ENCODE measurements at places on chromosomes 4 and X.

DNA sequence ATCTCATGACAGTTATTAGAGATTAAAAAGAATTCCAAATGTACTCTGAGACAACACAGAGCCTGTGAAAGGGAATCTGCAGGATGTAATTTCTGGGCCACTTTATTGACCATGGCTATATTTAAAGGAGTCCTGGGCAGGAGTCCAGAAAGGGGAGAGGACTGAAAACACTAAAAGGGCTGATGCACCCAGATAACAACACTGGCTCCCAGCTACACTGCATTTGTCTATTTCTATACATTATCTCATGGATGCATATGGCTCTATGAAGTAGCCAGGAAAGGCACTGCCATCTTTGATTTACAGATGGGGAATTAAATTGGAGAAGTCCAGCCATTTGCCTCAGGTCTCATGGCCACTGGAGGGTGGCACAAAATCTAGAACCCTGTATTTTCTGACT lies 56.0 kb downstream of the MED28 start:
- DNase-seq, result no peak

- DNase-seq, result no peak
These were observed 6.6 kb downstream of the FBXL5 start for GRCh38 chr4:15648600-15648999.

- no peak for DNase-seq
These were observed 72.7 kb upstream of the PSAPL1 start for GRCh38 chr4:7507381-7507780.

DNA sequence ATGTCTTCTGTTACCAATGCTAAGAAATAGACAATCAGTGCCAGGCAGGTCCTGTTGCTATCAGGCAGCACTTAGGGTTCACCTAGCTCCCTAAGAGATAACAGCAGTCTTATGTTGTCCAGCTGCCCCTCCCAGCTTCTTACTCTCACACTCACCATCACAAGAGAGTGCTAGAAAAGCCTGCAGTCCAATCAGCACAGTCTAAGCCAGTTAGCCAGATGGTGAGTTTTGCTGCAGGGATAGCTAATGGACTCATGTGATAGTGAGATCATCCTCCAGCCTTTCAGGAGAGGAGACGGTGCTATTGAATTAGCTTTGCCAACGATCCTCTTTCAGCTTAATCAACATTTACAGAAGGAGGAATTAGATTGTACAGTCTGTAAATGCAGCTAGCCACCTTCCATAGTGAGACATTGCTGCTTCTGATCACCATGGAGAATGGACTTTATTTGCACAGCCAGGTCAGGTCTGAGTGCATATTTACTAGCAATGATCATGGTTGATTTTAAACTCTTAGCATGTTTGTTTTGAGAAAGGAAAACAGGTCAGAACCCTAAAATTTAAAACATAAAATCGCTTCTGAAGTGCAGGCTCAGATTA lies 438.3 kb downstream of the CENPC start:
- DNase-seq, result peak; percentile 94

DNA sequence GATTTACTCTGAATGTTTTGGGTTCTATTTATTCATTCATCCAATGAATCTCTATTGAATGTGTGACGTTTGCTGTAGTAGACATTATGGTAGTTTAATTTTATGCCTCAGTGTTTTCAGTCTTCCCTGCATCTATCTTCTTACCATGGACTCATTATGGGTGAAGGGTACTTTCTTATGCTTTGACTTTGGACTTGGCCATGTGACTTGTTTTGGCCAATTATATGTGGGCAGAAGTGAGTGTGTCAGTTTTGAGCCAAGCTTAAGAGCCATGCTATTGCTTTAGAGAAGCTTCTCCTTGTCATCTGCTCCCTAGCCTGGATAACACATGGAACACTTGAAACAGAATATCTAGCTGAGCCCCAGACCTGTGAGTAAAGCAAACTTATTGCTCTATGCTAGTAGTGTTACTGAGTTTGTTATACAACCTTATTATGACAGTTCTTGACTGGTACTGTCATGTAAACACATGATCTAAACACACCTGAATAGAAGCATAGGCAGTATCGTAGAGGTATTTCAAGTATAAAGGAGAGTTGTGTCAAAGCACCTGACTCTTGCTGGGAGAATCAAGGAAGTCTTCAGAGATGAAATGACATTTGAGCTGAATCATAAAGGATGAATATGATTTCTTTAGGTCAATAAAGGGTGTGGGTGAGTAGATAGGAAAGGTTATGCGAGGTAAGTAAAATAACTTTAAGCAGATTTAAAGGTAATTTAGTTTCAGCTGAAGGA lies 128.4 kb downstream of the NAA11 start:
- no peak for DNase-seq

- no peak for DNase-seq
These were observed 8.4 kb downstream of the EMCN start for GRCh38 chr4:100509386-100509785.

- DNase-seq, result peak; percentile 89
These were observed 714.2 kb upstream of the LCORL start for GRCh38 chr4:18735740-18736268.

- no peak for DNase-seq
These were observed 12.9 kb upstream of the NUDT9 start for GRCh38 chr4:87409420-87409939.

GRCh38 chrX:53458082-53458481 lies 23.9 kb upstream of the HSD17B10 start:
- no peak for DNase-seq

DNA sequence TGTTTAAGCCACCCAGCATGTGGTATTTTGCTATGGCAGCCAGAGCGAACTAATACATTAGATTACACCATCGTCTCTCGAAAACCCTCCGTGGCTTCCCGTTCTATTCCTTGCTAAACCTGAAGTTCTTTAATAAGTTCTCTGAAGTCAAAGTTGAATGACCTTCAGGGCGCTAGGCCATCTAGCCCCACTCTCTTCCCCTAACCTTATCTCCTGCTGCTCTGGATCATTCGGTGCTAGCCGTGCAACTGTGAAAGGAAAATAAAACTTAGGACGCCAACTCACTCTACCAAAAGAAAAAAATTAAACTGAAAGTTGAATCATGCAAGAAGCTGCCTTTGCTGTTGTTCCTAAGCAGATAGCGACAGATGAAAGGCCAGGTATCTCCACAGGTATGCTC lies 40.0 kb downstream of the CHRNA9 start:
- no peak for DNase-seq

DNA sequence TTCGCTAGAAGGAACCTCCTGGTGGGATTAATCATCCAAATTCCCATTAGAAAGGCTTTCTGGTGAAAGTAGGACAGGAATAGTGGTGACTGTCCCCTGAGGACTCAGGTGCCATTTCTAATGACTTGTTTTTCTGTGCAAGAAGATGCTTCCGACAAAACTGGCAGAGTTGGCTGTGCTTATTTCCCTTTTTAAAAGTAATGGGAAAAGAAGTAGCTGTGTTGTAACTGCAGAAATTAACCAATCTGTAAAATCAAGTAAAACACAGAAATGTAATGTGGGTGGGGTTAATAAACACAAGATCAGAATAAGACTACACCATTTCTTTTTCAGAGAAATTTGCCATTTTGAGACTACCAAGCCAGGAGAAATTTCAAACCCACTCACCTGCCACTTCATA lies 55.0 kb upstream of the FAM9B start:
- no peak for DNase-seq

GRCh38 chr4:71607780-71608677 lies 175.8 kb downstream of the GC start:
- no peak for DNase-seq

DNA sequence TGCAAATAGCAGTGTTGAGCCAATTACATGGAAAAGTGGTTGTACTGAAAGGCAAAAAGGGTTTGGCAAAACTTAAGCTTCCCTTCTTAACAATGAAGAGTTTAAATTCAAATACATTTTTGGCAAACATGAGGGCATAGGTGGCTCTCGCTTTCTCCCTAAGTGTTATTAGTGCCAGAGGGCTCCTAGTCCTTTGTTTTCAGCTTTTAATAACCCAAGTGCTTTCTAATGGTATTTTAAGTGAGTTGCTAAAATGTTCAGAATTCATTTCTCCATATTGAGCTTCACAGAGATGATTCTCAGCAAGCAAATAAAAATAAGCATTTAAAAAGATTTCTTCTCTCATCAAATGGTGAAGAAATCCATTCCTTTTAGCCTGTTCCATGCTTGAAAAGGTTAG lies 123.7 kb downstream of the HS6ST2 start:
- no peak for DNase-seq

- no peak for DNase-seq
These were observed 1.9 kb downstream of the ENPP6 start for GRCh38 chr4:184215709-184216328.

- no peak for DNase-seq
These were observed 224.0 kb downstream of the TRIML1 start for GRCh38 chr4:188363196-188363595.

DNA sequence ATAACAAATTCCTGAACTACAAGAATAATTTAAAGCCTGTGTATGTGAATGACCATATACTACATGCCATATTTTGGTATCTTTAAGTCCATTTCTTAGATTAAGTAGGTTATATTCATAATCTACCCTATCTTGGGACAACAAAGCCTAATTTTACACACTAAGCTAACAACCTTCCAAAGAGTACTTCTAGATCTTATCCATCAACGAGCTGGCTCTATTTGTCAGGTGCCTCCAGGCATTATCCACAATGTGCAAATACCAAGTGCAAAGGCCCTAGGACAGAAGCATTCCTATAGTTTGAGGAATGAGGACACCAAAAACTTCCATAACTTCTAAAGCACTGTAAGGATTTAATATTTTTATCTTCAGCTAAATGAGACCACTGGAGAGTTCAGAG lies 3.5 kb downstream of the SLBP start:
- no peak for DNase-seq

DNA sequence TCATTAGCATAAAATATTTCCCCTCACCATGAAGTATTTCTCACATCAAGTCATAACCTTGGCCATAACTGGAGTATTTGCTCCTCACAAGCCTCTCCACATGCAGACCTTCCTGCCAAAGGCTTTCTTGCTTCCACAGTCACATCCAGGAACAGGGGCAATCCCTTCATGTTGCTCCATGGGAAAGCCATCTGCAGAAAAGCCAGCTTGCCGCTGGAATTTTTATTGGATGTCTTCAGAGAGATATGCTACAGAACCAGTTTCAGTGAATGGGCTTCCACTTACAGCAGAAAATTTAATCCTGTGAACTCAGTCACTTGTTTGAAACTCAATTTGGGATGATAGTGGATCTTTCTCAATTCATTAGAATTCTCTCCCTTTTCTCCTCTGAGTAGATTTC lies 3.2 kb upstream of the CDKN2AIP start:
- no peak for DNase-seq

- no peak for DNase-seq
These were observed 34.1 kb downstream of the SPINK2 start for GRCh38 chr4:56787380-56787779.

DNA sequence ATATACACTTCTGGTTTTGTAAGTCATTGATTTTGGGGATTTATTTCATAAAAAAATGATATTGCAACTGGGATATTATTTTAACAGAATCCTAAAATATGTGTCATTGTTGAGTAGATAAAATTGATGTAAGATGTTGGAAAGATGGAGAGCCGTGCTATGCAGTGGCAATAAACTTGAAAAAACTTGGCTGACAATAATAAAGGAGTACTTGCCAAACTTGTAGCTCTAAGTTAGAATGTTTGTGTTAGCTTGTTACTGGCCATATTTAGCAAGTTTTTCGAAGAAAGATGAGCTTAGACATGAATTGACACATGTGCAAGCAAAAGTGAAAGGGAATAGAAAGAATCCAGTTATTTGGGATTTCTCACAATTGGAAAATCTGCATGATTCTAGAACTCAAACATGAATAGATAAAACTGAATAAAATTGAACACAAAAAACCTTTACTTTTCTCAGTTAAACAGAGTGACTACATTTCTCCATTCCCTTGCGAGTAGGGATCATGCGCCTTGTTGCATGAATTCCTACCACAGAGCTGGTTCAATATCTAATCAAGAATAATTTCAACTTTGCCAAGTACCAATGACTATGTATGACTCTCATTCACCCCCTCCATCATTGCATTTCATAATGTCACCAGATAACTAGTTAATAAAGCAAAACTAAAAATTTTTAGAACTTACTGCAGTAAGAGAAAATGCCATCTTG lies 327.8 kb downstream of the CAMK2D start:
- DNase-seq, result no peak

DNA sequence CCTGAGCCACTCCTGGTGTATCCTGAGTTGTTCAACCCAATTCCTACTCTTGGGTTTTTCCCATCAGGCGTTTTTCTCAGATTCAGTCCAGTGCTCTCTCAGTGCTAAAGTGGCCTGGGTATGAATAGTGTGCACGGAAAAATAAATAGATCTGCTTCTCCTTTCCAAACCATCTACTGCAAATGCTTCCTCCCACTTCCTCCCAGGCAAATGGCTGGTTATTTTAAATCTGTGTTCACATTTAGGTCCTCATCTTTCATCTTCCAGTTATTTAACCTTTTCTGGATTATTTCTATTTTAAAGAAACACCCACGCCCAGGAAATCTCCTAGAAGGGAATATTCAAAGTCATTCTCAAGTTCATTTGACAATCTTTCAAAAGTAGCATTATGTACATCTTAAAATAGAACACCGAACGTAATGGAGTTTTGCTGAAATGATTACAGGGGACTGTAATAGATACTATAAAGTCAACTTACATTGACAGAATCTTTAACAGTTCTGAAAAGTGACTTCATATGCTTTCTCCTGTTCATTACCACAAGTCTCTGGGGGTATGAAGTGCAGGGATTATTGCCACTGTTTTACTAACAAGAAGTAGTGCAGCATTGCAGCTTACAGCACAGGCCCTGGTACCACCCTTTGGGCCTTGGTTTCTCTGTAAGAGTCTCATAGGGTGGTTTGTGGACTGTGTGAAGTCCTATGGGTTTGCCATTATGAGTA lies 66.3 kb downstream of the MED28 start:
- DNase-seq, result no peak

DNA sequence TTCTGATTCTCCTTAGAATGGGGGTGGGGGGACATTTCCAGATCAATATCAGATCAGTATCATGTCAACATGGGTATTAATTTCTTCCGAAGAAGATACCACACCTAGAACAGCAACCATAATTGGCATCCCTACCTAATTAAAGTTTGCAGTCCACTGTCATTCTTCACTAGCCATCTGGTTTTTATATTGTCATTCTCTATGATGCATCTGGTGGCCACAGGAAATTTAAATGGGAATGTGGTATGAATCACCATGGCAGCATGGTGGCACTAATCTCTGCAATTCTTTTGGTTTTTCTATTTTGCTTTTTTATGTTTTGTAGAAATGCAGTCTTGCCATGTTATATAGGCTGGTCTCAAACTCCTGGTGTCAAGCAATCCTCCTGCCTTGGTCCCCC lies 16.6 kb upstream of the UBE2D3 start:
- peak; percentile 27 for DNase-seq

- DNase-seq, result peak; percentile 81
These were observed 127.1 kb downstream of the FBXO8 start for GRCh38 chr4:174156239-174156826.

DNA sequence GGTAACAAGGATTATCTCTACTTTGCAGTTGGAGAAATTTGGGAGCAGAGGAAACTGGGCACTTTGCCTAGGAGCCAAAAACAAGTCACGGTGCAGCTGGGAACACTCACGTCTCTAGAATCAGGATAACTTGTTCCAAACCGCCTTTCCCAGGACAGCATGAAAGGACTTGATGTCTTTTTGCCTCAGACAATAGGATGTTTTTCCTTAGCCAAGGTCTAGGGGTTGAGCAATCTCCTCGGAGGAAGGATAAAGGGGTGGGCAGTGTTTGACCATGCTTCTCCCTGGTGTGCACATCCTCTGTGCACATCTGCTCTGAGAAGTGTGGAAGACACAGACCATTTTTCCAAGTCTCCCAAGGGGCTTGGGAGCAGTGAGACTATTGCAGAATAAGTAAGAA lies 1.7 kb upstream of the SPARCL1 start:
- DNase-seq, result no peak

GRCh38 chr4:1599491-1600210 lies 84.5 kb downstream of the FAM53A start:
- DNase-seq, result no peak
